ENCODE measurements at places on chromosomes 2 and 18.
A peak's percentile ranks its signal among the peaks of the same experiment; 100 is the strongest.

- DNase-seq: no peak
Measured at GRCh38 chr2:236785611-236786057, 216.0 kb downstream of the ACKR3 start.

DNA sequence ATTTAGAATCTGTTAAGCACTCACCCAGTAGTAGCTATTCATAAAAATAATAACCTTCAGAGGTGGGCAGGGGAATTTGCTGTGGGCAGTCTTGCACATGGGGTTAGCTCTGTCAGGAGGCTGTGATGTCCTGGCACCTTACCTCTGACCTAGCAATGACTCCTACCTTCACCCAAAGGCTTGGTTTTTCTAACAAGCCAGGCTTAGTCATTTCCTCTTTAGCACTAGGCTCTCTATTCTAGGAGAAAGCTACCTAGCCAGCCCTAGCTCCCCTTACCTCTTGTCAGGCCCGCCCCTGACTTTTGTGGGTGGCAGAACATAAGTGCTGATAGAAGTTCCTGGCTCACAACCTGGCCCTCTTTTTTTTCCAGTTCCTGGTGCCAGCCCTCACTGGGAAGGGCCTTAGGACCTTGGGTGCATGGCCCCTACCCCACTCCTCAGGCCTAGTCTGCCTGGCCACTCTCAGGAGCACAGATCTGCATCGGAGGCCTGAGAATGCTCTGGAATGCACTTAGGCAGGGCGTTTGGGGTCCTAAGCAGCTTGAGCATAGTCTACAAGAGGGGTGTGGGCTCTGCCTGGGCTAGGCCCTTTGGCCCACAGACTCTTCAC lies 17.7 kb downstream of the CPLX4 start:
- DNase-seq: no peak

DNA sequence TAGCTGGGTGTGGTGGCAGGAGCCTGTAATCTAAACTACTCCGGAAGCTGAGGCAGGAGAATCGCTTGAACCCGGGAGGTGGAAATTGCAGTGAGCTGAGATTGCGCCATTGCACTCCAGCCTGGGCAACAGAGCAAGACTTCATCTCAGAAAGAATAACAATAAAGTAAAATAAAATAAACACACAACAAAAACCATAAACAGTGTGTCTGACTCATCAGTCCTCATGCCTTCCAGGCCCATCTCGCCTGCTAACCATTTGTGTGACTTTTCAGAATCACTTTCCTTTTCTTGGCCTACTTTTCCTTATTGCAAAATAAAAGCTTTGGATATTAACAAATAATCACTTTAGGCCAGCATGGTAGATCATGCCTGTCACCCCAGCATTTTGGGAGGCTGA lies 42.0 kb upstream of the ASXL2 start:
- no peak for DNase-seq

GRCh38 chr2:151258121-151258520 lies 3.5 kb downstream of the RBM43 start:
- no peak for DNase-seq

GRCh38 chr2:75633620-75634019 lies 13.0 kb upstream of the MRPL19 start:
- no peak for DNase-seq

- no peak for DNase-seq
Measured at GRCh38 chr2:234694244-234695013, 197.5 kb upstream of the ARL4C start.

GRCh38 chr2:128452536-128453530 lies 134.2 kb upstream of the HS6ST1 start:
- DNase-seq: no peak

DNA sequence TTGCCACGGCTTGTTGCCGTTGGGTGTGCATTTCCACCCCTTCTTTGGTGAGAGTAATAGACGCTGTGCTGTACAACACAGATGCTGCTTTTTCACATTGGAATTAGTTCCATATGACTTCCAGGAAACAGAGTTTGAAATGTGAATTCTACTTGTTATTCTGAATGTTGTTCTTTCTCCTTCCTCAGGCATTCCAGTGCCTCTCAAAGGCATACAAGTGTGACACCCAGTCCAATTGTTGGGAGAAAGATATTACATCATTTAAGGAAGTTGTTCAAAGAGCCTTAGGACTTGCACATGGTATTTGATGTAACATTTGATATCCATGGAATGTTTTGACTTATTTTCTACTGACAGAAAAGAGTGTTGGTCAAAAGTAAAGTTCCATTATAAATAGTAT lies 134.4 kb upstream of the LTBP1 start:
- no peak for DNase-seq

DNA sequence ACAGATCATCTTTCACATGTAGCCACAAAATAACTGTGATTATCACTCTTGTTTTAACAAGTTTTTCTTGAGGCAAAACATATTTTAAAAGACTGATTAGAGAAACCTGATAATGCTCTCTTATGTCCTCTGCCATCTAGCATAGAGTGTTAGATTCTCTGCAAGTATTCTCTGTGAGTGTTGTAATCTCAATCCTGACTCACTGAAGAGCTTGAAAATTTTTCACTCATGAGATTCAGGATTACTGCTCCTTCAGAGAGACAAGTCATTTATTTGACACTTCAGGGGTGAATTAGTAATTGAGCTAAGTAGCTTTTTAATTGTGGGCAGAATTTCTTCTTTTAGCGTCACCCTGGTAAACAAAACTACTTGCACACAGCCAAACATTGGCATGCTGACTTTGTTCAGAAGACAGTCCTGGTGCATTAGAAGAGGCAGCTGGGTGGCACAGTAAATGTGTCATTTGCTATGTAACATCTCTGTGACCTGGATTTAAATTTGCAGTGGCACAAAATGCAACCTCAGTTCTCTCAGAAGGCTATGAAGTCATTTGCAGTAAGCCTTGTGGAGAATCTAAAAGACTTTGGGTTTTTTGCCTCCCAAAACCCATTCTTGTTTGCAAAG lies 172.9 kb downstream of the LRP1B start:
- DNase-seq: no peak

- DNase-seq: no peak
Measured at GRCh38 chr2:1309507-1309906, 103.8 kb upstream of the TPO start.

- no peak for DNase-seq
Measured at GRCh38 chr2:208879666-208880065, 473.1 kb downstream of the PTH2R start.

- no peak for DNase-seq
Measured at GRCh38 chr2:240412975-240413812, 22.3 kb upstream of the GPC1 start.

DNA sequence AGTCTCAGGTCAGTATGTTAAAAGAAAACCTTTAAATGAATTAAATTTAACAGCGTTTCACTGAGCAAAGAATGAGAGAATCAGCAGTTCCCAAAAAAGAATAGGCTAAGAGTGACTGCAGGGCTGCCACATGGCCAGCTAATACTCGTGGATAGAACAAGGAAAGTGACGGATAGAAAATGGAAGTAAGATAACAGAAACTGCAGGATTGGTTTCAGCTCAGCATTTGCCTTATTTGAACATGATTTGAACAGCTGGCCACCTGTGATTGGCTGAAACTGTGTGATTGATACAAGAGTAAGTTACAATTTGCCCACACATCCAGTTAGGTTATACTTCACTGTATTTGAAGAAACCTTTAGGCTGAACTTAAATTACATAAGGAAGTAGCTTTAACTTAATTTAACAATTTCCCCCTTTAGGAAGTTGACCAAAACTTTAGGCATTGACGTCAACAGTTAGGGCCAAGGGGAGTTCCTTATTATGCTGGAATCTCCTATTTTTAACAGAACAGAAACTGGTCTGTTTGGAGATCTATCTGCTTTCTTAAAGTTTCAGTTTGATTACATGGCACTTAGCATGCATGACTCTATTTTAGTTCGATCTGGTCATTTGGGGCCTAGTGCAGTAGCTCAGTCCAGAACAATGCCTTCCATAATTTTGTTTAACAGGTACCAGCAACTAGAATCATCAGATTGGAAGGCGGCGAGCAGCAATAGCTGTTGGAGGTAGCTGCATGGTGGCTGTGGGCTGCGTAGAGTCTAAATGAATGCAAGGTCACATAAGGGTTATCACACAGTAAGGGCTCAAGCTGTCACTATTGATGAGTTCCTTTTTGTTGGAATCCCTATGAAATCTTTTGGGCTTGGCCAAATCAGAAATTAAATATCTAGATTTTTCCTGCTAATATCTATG lies 143.4 kb downstream of the TRIM43 start:
- DNase-seq: no peak

GRCh38 chr18:48732767-48733424 lies 194.1 kb downstream of the CTIF start:
- no peak for DNase-seq

GRCh38 chr2:184633726-184634125 lies 35.4 kb downstream of the ZNF804A start:
- no peak for DNase-seq

- no peak for DNase-seq
Measured at GRCh38 chr2:109000738-109001137, 11.7 kb upstream of the EDAR start.

- DNase-seq: no peak
Measured at GRCh38 chr2:229731363-229731762, 17.0 kb upstream of the DNER start.

GRCh38 chr2:228180181-228181097 lies 1.0 kb downstream of the SPHKAP start:
- no peak for DNase-seq

GRCh38 chr2:224982226-224982625 lies 60.0 kb downstream of the DOCK10 start:
- DNase-seq: no peak

- DNase-seq: no peak
Measured at GRCh38 chr2:166924967-166925366, 36.7 kb downstream of the XIRP2 start.

DNA sequence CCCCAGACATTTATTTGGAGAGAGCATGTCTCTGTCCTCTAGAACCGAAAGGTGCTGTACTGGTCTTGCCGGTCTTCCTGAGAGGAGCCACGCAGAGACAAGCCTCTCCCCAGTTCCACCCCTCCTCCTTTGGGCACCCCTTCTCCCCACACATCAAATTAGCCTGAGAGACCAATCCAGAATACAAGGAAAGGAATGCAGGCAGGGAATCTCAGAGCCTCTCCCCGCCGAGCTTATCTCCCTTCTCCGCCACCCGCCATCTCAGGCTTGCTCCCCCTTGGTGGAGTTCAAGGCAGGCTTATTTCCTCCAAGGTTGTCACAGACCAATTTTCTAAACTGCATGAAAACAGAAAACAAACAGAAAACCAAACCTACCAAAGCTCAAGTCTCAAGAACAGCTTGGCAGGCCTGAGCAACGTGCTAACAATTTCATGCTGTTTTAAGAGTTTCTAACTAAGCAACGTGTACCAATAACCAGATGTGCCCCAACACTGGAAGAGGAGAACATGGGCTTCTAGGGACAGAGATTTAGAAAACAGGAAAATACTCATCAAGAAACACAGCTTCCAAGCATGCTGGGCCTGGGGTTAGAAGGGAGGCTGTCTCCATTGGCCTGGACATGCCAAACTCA lies 124.5 kb upstream of the PKDCC start:
- no peak for DNase-seq

GRCh38 chr18:79802298-79802697 lies 4.6 kb downstream of the KCNG2 start:
- DNase-seq: no peak

DNA sequence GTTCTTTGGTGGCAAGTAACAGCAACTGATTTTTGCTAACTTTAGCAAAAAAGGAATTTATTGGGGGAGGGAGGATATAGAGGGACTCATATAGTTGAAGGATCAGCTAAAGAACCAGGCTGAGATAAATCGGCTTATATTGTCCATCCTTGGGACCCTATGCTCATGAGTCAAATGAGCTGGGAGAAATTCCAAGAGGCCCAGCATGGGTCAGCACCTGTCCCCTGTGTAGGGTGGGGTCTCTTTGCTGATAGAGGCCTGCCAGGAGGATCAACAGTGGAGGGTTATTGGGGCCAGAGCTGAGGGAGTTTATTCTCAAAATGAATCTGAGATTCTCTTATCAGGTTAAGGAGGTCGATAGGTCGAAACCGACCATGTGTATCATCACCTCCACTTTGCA lies 97.2 kb downstream of the VAPA start:
- no peak for DNase-seq

DNA sequence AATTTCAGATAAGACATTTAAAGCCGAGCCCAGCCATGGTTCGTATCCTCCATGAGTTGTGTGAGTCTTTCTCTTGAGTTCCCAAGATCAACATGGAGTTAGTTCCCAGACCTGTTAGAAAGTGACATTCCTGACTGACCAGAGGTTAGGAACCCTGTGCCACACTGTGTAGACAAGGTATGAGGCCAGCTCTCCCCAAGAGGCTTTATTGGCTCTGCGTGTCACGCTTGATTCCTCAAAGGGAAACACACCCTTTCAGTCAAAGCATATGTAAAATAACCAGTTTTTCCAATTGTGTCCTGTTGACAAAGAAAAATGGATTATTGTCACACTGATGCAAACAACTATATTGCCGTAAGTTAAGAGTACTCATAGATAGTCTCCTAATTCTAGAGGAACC lies 1.2 kb downstream of the SULT1C3 start:
- DNase-seq: no peak

DNA sequence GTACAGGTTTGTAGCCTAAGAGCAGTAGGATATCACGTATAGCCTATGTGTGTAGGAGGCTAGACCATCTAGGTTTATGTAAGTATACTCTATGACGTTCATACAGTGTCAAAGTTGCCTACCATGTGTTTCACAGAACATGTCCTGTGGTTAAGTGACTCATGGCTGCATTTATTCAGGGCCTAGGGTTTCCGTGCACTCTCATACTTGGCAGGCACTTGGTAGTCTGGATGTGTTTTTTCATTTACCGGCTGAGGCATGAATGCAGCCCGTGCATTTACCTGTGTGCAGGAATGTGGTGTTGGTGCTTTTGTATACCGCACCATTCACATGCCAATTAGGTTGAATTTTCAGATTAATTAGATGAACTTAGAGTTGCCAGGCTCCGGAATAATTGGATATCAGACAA lies 43.4 kb downstream of the MYL12B start:
- DNase-seq: peak; percentile 38

Measured in activated T-helper 1 cell treated with anti-CD3 and anti-CD28 coated beads, Interleukin-2, amount 50 U/mL, for 16 hours (primary cell).